ENCODE measurements at places on chromosomes 7 and 10.

- no peak for DNase-seq
These were observed 67.4 kb upstream of the RAB18 start for GRCh38 chr10:27436710-27437109.

DNA sequence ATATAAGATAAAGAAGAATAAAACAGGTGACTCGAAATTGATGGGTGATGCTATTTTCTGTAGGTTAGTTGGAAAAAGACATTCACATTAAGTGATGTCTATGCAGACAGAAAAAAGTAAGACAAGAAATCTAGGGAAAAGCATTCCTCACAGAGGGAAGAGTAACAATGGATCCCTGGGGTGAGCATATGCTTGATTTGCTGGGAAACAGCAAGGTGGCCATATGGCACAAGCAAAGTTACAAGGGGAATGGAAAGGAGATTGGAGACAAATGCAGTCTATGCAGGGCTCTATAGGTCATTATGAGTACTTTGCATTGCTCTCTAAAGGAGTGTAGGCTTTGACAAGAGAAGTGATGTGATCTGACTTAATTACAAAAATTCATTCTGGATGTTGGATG lies 90.9 kb upstream of the ZNF804B start:
- DNase-seq = no peak

DNA sequence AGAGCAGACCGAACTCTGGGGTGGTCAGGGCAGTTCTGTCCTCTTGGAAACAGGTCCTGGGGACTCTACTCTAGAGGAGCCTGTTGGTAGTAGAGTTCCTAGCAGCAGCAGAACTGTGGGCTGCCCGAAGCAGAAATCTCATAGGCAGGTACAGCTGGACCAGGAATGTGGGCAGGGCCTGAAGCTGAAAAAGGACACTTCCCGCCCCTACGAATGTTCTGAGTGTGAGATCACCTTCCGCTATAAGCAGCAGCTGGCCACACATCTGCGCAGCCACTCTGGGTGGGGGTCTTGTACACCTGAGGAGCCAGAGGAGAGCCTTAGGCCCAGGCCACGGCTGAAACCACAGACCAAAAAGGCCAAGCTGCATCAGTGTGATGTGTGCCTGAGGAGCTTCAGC lies 8.3 kb upstream of the ZNF783 start:
- peak; percentile 26 for DNase-seq

DNA sequence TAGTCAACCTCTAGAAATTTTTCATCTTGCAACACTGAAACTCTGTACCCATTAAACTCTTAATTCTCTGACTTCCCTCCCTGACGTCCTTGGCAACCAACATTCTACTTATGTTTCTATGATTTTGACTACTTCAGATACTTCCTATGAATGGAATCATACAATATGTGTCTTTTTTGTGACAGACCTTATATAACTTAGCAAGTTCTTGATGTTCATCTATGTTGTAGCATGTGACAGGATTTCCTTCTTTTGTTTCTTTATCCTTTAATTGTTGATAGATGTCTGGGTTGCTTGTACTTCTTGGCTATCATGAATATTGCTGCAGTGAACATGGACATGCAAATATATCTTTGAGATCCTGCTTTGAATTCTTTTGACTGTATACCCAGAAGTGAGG lies 240.8 kb downstream of the ADK start:
- no peak for DNase-seq

GRCh38 chr10:101565936-101566332 lies 22.1 kb downstream of the POLL start:
- no peak for DNase-seq

- peak; percentile 24 for DNase-seq
These were observed 100.1 kb downstream of the BTRC start for GRCh38 chr10:101453791-101454718.

DNA sequence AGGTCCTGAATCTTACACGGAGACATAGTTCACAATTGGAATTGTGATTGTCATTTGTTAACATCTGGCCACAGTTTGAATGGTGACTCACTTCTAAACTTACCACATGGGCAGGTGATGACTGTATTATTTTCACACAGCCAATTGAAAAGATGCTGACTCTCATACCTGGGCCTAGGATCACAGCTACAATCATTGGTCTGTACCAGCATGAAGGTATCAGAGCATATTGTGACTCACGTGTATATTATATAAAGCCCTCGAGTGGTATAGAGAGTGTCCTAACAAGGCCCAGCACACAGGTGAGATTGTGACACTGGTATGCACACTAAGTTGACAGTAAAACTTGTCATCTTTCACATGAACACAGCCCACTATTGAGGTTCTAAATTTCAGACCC lies 9.4 kb upstream of the ZNF107 start:
- DNase-seq = no peak

- DNase-seq = no peak
These were observed 27.7 kb upstream of the MICU1 start for GRCh38 chr10:72653383-72654096.

DNA sequence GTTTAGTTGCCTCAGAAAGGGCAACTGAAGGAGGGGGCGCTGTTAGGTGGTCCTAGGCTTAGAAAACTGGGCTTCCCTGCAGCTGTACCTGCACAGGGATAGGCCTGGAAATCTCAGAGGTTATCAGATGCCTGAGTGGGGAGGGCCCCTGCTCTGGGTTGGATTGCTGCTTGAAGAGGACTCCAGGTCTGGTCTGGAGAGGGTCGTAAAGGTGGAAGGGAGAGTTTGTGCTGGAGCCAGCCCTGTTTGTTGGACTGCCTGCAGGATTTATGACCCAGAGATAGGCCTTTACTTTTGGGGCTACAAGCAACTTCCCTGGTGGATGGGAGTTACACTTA lies 765.9 kb downstream of the GRID1 start:
- no peak for DNase-seq

GRCh38 chr7:94294471-94295131 lies 100.1 kb upstream of the COL1A2 start:
- no peak for DNase-seq

DNA sequence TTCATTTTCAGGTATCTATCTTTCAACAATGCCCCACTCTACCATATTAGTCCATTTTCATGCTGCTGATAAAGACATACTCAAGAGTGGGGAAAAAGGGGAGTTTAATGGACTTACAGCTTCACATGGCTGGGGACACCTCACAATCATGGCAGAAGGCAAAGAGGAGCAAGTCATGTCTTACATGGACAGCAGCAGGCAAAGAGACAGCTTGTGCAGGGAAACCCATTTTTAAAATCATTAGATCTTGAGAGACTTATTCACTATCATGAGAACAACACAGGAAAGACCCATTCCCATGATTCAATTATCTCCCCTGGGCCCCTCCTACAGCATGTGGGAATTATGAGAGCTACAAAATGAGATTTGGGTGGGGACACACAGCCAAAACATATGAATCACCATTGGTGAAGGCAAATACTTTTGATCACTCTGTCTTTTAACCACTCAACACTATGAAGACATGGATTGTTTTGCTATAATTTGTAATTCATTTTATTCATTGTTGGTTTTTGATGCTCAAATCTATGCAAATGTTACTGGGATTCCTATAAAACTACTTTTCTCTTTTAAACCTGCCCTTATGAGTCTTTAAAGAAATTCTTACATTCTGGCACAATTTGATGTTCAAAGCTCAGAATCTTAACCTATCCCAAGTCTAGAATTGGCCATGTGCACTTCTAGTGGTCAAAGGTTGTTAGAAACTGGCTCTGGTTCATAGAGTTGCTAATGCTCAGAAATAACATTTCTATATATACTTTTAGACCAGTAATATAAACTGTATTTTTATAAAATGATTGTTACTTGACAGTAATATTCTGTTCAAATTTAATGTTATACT lies 15.3 kb downstream of the AKR1C4 start:
- no peak for DNase-seq

DNA sequence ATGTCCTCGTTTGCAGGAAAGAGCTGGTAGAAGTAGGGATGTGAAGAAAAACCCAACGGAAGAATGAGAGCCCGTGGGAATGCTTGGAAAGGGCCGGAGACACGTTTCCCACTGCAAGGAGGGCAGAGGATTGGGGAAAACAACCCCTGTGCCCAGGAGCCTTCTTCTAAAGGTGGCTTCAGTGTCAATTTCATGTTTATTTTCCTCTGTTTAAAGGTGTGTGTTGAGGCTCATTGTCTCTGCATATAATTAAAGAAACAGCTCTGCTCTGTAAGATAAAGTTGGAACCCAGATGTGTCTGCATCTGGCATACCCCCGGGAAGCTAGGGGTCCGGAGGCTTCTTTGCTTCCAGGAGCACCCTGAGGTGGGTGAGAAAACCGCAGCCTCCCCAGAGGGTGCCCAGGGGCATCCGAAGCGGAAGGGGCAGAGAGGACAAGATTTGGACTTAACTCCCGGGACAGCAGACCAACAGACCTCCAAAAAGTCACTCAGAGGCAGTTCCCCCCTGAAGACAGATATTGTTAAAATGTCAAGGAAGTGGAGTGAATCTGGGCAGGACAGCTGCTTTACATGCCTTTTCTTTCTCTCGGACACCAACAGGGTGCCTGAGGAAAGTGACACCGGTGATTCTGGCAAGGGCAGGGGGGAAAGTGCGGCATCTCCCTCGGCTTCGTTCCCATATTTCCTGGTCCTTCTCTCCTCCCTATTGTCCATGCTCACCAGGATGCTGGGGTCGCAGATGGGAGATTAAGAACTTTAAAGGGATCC lies 8.6 kb upstream of the GATA3 start:
- DNase-seq = no peak

GRCh38 chr10:10368951-10369576 lies 648.6 kb upstream of the CELF2 start:
- DNase-seq = no peak
